ENCODE measurements at places on chromosomes 7 and 10. TPM values are rescaled to one million over a fixed set of nuclear protein-coding genes. Genes with fewer than 3 reads are reported as not detected.

DNA sequence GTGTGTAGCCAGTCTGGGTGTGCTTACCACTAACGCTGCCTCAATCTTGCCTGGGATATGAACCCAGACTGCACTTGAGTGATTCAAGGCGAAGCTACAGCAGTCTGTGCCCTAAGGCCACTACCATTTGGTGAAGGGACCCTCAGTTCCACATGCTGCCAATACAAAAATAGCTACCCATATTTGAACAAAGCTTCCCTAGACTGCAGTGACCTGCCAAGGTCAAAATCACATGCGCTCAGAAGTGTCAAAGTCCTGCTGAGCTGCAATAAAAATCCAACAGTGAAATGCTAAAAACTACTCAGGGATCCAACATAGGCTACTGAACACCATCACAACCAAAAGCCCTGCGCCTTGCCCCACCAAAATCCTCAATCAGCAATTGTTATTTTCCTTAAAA is 472.3 kb upstream of the VSTM2A start:
- H3K4me3 ChIP-seq: no peak overlapping the region
- no peak overlapping the region for H3K27ac ChIP-seq
- no peak for DNase-seq
- H3K4me1 ChIP-seq: no peaks in the 10 kb centered on the region
- H3K27me3 ChIP-seq: no peaks in the 10 kb centered on the region
- no peaks in the 10 kb centered on the region for H3K36me3 ChIP-seq

DNA sequence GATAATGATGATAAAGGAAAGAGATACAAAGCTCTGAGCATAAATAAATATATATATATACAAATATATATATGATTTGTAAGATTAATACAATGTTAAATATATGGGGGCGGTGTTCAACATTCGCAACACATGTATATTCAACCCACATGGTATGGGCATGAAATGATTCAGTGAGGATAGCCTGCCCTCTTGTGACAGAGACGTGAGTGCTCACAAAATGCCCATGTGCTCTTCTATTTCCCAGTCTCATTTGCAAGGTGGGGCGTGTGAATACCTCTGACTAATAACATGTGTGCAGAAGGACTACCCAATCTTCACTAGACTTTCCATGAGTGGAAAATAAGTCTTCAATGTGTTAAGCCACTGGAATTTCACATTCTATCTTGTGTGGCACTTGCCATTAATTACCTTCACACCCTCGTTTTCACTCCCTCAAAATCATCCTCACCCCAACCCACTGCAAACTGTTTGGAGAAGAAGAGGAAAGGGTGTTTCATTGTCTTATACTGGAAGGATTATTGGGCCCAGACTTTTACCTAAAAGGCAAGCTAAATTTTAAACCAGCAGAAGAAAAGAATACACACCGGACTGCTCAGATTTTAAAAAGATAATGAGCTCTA is 26.9 kb downstream of the ASAH2 start:
- DNase-seq: peak; percentile 37
- H3K36me3 ChIP-seq: no peaks in the 10 kb centered on the region
- no peaks in the 10 kb centered on the region for H3K27me3 ChIP-seq
- H3K27ac ChIP-seq: no peak overlapping the region
- H3K4me1 ChIP-seq: no peaks in the 10 kb centered on the region

DNA sequence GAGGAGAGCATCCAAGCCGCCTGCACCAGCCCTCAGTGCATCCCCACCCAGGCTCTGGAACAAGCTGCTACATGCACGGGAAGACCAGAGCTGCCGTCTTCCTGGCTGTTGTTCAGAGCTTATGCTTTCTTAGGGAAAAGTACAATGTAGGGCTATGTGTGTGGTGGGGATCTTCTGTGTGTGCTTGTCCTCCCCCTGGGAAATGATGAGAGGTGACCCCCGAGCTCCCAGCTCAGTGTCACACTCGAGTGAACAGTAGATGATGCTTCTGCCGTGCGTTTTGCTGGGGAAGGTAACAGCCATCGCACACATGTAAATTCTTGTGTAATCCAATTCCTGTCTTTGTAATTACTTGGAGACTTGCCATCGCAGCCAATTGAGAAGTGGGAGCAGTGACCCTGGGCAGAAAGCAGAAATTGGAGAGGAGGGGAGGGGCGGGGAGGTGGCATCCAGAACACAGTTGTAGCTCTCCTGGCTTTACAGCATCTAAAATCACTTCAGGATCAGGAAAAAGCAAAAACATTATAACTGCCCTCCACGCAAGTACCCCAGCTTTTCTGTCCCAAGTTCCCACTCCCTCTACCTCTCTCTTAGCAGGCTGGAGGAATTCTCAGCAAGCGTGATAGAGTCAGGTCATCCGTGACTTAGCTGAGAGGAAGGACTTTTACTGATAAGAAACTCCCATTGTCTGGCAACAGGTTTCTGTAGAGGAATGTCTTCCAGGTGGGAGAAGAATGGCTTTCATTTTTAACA is 149.6 kb downstream of the TCF7L2 start:
- H3K27me3 ChIP-seq: no peaks in the 10 kb centered on the region
- H3K27ac ChIP-seq: no peak overlapping the region
- DNase-seq: no peak

- H3K4me3 ChIP-seq: no peak overlapping the region
- H3K27ac ChIP-seq: no peak overlapping the region
- no peaks in the 10 kb centered on the region for H3K36me3 ChIP-seq
- no peak for DNase-seq
Observed at GRCh38 chr7:146235195-146235594, 118.6 kb downstream of the CNTNAP2 start.

- H3K4me1 ChIP-seq: no peaks in the 10 kb centered on the region
- no peak overlapping the region for H3K27ac ChIP-seq
- H3K36me3 ChIP-seq: no peaks in the 10 kb centered on the region
- no peak overlapping the region for H3K4me3 ChIP-seq
Observed at GRCh38 chr10:83050815-83051214, 1088.5 kb upstream of the GHITM start.

GRCh38 chr7:158613481-158613880 is 25.9 kb upstream of the PTPRN2 start:
- no peak overlapping the region for H3K4me3 ChIP-seq
- no peak for DNase-seq
- no peaks in the 10 kb centered on the region for H3K27me3 ChIP-seq
- no peaks in the 10 kb centered on the region for H3K36me3 ChIP-seq
- no peak overlapping the region for H3K27ac ChIP-seq
- H3K4me1 ChIP-seq: no peaks in the 10 kb centered on the region

GRCh38 chr7:71239586-71240268 is 107.8 kb downstream of the GALNT17 start:
- H3K27ac ChIP-seq: peak overlapping the region; percentile 57
- H3K4me1 ChIP-seq: peaks cover 7% of the 10 kb centered on the region
- H3K4me3 ChIP-seq: no peak overlapping the region
- no peaks in the 10 kb centered on the region for H3K27me3 ChIP-seq
- H3K36me3 ChIP-seq: no peaks in the 10 kb centered on the region

GRCh38 chr10:100927266-100927665 is 14.5 kb downstream of the SLF2 start:
- H3K36me3 ChIP-seq: peaks cover 100% of the 10 kb centered on the region
- DNase-seq: no peak
- no peaks in the 10 kb centered on the region for H3K4me1 ChIP-seq
- H3K27ac ChIP-seq: no peak overlapping the region
- no peak overlapping the region for H3K4me3 ChIP-seq

- H3K27ac ChIP-seq: no peak overlapping the region
- no peak for DNase-seq
- H3K4me3 ChIP-seq: no peak overlapping the region
- H3K36me3 ChIP-seq: peaks cover 16% of the 10 kb centered on the region
Observed at GRCh38 chr10:21628023-21628422, 94.0 kb downstream of the MLLT10 start.

GRCh38 chr10:22690614-22691431 is 23.6 kb downstream of the PIP4K2A start:
- H3K27me3 ChIP-seq: no peaks in the 10 kb centered on the region
- H3K27ac ChIP-seq: no peak overlapping the region
- no peak overlapping the region for H3K4me3 ChIP-seq

Gene BAMBI
- 1.2 TPM for polyA plus RNA-seq

Gene AKR1B1
- polyA plus RNA-seq: 25.8 TPM

Gene DNAH11
- under 0.01 TPM for polyA plus RNA-seq

Gene SORCS3
- polyA plus RNA-seq: 0.25 TPM

Gene LDB3
- polyA plus RNA-seq: 2.7 TPM

Gene STOX1
- 1.8 TPM for polyA plus RNA-seq

Gene SFTPA1
- polyA plus RNA-seq: not detected

Gene SYPL1
- polyA plus RNA-seq: 42.2 TPM

All from stomach (tissue), 19 donors.